CD4-positive, alpha-beta T cell treated with Interferon gamma for 1 hour (primary cell): ENCODE measurements at places on chromosomes 6 and 20.
A peak's percentile ranks its signal among the peaks of the same experiment; 100 is the strongest.

DNA sequence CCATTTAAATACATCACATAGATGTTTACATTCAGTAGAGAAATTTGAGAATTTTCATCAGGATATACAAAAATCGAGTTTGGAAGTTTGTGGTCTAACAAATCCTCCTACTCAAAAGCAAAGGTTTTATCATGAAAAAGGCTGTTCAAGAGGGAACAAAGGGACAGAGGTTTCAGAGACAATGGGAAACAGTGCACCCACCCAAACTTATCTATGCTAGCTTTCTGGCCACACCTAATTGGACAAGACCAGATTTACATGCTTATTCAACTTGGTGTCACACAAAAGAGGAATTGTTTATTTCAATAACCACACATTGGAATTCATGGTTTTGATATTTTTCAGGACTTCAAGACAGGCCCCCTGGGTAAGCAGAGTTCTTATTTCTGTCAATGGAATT, 28.4 kb upstream of the RSPO3 start:
- no peak for DNase-seq

DNA sequence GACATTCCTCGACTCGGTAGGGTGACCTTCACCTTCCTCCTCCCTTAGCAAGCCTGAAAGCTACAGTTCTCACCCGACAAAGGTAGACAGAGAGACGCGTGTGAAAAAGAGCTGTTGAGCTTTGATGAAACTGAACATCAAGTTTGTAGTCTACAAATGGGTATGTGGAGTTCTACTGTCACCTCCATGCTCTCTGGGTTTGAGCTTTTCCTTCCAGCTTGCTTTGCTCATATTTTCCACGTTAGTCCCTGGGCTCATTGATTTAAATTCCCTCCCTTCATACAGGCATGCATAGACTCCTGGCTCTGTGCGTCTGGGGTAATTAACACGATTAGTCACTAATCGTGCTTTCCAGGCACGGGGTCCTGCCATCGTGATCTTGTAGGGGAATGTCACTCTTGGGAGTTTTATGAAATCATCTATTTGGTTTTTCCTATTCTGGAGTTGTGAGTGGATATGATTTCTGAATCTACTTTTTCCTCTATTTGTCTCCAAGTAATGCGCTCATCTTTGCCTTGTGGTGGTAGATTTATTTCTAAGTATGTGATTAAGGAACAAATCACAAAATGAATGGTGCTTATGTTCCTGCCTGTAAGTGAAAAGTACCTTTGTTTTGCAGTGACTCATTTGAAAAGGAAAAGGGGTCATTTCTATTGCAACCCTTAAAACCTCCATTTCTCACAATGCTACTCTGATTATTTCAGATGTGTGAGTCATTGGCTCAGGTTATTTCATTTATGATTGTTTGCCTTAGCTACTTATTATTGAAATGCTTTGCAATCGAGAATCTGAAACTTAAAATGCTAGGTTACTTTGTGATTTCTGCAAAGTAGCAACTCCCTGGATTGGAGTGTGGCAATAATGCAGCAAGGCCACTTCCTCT, 154.6 kb downstream of the ZDHHC14 start:
- DNase-seq = peak; percentile 27

GRCh38 chr6:136411025-136411325, 121.3 kb upstream of the BCLAF1 start:
- no peak for DNase-seq

GRCh38 chr6:154370545-154370944, 13.9 kb upstream of the IPCEF1 start:
- DNase-seq = no peak

GRCh38 chr6:8174571-8174970, 72.2 kb upstream of the EEF1E1 start:
- DNase-seq = no peak
